ENCODE measurements at places on chromosomes 16 and 17.

DNA sequence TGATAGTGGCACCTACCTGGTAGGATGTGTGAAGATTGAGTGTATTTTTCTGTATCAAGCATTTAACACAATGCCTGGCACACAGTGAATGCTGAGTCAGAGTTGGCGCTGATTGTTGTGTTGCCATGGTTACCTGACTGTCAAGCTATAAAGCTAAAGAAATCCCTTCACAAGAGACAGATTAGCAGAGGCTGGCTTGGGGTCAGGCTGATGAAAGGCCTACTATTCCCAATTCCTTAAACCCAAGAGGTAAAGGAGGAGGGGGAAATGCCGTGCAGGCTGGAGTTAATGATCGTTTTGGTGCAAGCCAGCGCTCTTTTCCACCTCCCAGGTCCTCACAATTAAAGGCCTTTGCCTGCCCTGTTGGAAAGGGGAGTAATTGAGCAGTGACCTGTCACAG, 5.9 kb downstream of the CLEC19A start:
- no peak for DNase-seq

DNA sequence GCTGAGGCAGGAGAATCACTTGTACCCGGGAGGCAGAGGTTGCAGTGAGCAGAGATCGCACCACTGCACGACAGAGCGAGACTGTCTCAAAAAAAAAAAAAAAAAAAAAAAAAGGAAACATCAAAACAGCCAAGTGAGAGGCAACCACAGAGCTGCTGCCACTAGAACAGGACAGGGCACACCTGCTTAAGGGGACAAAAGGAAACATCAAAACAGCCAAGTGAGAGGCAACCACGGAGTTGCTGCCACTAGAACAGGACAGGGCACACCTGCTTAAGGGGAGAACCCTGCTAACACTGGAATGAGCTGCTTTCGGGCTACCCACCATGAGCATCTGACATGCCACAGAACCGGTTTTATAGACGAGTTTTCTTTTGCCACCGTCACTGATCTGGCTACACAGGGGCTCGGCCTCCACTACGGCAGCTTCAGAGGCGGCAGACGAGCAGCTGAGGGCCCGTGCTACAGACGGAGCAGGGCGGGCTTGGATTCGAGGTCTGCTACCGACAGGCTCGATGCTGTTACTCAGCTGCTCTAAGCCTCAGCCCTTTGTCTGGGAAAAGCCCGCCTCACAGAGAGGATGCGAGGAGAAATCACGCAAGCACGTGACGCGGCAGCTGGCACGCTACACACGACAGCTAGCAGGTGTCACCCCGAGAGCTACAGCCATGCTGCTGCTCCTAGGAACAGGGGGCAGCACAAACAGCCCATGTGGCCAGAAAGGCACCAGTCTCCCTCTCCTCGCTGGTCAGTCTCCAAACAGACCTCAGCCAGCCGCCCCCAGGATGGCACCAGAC, 2.0 kb downstream of the P4HB start:
- DNase-seq = no peak

- DNase-seq = no peak
These were observed 50.9 kb downstream of the ERCC4 start for GRCh38 chr16:13970708-13971422.

GRCh38 chr17:8794636-8795035, 4.5 kb downstream of the MFSD6L start:
- no peak for DNase-seq

GRCh38 chr16:49713770-49714169, 142.1 kb downstream of the ZNF423 start:
- DNase-seq = no peak

Measured in type B pancreatic cell (in vitro differentiated cells).